PC-9 (cell line): ENCODE measurements at places on chromosomes 7 and 10. TPM values are rescaled to one million over a fixed set of nuclear protein-coding genes. Genes with fewer than 3 reads are reported as not detected.

DNA sequence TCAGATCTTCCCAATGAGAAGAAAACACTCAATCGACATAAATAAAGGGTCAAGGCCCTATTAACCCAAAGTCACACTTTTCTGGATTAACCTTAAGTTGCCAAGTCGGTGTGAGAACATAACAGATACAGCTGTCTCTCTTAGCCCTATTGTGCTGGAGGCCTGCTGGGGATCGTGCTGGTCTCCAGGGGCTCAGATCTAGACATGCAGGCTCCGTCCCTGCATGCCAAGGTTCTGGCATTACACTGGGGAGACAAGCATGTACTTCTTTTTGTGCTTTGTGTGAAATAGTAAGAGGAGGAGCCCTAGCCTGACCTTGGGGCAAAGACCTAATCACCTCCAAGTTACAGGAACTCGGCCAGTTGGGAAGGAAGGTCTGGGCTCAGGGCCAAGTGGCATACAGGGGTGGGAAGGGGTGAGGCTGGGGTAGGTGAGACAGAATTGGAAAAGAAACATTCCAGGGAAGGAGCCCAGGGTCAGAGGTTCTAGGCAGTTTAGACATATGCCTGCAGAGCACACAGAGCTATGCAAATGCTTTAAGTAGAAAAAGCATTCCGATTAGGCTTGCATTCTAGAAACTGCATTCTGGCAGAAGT lies 216.4 kb downstream of the HECW1 start:
- H3K36me3 ChIP-seq = no peaks in the 10 kb centered on the region
- no peak overlapping the region for H3K4me3 ChIP-seq
- H3K4me1 ChIP-seq = no peaks in the 10 kb centered on the region

- H3K4me1 ChIP-seq = peaks cover 47% of the 10 kb centered on the region
- H3K27me3 ChIP-seq = no peaks in the 10 kb centered on the region
- DNase-seq = no peak
- peaks cover 27% of the 10 kb centered on the region for H3K36me3 ChIP-seq
- peak overlapping the region; percentile 21; the same call in 1 of the 2 replicates for H3K4me3 ChIP-seq
Observed at GRCh38 chr10:103154521-103155299, 38.4 kb downstream of the NT5C2 start.

The PAX4 gene
- not detected in 2 replicates for total RNA-seq

The CYP2C8 gene
- not detected in 2 replicates for total RNA-seq

The RAMP3 gene
- total RNA-seq = not detected in 2 replicates

GRCh38 chr7:69652947-69653701 lies 54.8 kb downstream of the AUTS2 start:
- H3K4me3 ChIP-seq = no peak overlapping the region
- H3K36me3 ChIP-seq = no peaks in the 10 kb centered on the region
- no peaks in the 10 kb centered on the region for H3K4me1 ChIP-seq
- H3K27me3 ChIP-seq = no peaks in the 10 kb centered on the region
- DNase-seq = no peak
- no peak overlapping the region for H3K27ac ChIP-seq
